ENCODE measurements at places on chromosomes 3 and 15.

- DNase-seq = no peak
These were observed 798.7 kb upstream of the SEMA6D start for GRCh38 chr15:46918462-46919140.

- DNase-seq = no peak
These were observed 15.5 kb downstream of the WDR48 start for GRCh38 chr3:39067286-39067685.

GRCh38 chr3:10783360-10784351 lies 32.4 kb upstream of the SLC6A11 start:
- DNase-seq = peak; percentile 1

- no peak for DNase-seq
These were observed 291.5 kb downstream of the KBTBD8 start for GRCh38 chr3:67289626-67290025.

DNA sequence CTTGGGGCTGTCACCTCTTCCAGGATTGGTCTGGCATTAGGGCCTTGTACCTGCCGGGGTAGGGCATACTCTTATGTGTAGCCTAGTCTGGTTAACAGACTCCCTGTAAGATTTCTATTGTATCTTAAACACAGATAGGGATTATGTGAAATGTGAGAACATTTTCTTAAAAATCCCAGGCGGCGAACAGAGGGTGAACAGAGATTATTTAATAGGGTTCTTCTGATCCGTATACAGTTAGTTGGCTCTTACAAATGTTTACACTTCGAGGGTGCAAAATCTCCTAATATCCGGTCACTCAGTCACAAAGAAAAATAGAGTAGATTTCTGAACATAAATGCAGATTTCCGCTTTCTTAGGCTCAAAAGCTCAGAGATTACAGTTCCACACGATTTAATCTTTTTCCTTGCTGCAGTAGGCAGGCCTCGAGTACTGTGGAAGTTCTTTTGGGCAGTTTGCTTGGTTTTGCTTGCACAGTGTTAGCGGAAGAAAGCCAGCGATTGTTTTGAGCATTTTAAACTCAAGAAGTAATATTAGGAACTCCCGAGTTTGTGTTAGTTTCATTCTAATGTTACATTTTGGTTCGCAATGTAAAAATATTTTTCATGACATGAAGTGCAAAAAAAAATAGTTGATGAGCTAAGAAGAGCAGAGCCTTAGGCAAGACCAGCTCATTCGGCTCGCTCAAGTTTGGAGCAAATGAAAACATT lies 993 bp downstream of the PLCL2 start:
- no peak for DNase-seq

DNA sequence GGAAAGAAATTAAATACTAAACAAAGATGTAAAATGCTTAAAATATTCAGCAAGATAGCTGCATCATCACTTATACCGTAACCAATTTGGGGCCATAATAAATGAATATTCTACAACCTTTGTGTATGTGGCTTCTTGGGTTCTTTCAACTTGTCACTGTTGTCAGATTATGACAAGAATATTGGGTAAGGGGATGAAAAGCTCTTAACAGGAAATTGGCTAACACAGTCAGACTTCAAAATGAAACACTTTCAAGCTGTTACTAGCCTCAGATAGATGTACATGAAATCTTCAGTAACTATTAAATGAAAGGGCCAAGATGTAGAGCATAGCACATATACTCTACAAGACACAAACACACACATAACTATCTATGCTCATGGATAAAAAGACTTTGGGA lies 38.7 kb upstream of the ZNF385D start:
- DNase-seq = no peak

DNA sequence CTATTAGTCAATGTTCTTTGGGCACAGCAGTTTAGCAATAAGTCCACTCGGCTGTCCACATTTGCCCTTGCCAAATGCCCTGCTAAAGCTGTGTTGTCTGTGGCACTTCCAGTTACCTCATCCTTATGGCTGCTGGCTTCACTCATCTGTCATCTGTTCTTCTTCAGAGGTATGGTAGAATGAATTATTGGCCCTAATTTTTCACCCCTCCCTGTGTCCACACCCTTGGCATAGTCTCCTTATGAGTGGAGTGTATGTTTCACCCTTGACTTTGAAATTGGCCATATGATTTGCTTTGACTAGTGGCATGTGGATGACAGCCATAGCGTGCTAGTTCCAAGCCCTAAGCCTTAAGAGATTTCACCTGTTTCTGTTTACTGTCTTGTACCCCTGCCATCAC lies 72.1 kb upstream of the EPHB1 start:
- no peak for DNase-seq

GRCh38 chr3:71226565-71227269 lies 356.8 kb downstream of the FOXP1 start:
- peak; percentile 94 for DNase-seq

GRCh38 chr15:64048781-64049460 lies 2.6 kb upstream of the DAPK2 start:
- DNase-seq = no peak

- DNase-seq = no peak
These were observed 135.8 kb upstream of the CTDSPL start for GRCh38 chr3:37725842-37726241.

DNA sequence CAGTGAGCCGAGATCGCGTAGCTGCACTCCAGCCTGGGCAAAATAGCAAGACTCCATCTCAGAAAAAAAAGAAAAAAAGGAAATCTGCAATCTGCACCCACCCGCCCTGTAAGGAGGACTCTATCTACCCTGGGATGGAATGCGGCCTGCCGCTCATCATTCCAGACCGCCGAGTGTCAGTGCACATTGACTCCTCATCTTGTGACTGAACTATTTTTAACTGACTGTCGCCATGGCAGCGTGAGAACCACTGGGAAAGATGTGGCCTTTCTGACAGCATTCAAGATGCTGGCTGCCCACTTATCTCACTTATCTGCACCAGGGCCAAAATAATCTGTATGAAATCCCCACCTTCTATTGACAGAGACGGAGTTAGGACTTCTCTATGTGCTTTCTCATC lies 38.8 kb upstream of the ANKRD34C start:
- DNase-seq = no peak

GRCh38 chr3:155391551-155391958 lies 98.1 kb upstream of the STRIT1 start:
- DNase-seq = no peak

DNA sequence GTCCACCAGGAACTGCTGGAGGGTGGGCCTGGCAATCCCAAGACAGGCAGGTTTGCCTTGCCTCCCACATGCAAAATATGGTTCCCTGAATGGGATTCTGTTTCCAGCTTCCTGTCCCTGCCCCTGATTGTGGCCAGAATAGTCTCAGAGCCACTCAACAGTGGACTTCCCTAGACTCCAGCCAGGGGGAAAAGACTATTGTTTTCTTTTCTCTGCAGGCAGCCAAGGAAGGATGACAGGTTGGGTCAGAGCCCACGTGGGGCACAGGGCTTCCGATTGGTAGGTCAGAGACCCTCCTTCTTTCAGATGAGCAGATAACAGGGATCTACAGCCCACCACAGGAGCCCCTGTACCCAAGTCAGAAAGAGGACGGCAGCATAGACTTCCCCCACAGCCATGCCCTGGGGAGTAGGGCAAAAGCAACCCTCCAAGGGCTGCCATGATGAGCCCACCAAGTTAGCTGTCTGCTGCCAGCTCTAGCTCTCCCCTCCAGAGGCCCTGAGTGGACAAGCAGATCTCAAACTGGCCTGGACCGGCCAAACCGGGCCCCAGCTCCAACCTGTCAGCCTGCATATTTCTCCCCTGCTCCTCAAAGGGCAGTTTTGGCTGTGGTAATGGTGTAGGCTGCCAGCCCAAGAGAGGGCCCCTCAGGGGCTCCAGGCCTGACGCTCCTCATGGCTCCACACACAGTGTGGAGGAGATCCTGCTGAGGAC lies 6.4 kb downstream of the TLR9 start:
- DNase-seq = no peak

- DNase-seq = no peak
These were observed 202.0 kb downstream of the GHSR start for GRCh38 chr3:172246107-172246844.

GRCh38 chr3:64067506-64068346 lies 44.4 kb upstream of the PSMD6 start:
- no peak for DNase-seq

GRCh38 chr15:34994925-34995324 lies 6.8 kb upstream of the ZNF770 start:
- no peak for DNase-seq

- DNase-seq = no peak
These were observed 20.7 kb upstream of the DOCK3 start for GRCh38 chr3:50653937-50654595.

DNA sequence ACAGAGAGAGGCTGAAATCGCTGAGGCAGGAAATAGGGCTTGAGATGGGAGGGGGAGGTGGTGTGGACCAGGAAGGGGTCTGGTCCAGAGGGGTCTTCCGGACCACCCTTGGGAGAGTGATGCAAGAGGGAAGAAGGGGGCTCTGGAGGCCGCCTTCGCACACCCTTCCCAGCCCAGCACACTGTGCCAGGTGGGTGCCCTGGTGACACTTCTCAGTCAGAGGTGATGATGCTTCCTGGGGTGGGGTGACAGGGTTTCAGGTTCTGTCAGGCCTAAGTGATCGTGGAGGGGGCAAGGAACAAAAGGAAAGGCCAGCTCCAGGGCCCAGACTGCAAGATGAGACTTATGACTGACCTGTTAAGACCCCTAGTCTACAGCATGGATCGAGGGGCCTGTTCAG lies 12.7 kb downstream of the SEMA3G start:
- no peak for DNase-seq

- DNase-seq = no peak
These were observed 149.7 kb downstream of the THRB start for GRCh38 chr3:24344784-24345439.

DNA sequence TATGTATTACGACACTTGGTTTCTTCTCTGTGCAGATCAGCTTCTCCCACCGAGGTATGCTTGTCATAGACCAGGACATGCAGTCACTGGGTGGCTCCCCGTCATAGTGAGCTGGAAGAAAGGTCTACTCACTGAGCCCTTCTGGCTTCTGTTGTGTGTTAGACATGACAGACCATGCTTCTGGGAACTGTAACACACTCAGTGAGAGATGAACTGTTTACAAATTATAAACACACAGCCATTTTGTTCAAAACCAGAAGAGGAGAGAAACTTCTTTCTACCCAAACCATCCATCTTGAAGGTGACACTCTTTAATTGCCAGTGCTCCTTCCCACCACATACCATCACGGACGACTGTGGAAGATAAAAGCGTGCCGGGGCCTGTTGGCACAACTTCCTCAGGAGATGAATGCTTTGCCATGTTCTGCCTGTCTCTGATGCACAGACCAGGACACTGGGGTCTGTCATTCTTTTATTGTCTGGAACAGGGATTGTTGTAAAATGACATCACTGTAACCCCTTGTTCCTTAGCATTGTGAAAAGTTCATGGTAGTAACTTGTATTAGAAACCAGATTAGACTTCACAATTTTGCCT lies 214.3 kb downstream of the MCTP2 start:
- DNase-seq = no peak

DNA sequence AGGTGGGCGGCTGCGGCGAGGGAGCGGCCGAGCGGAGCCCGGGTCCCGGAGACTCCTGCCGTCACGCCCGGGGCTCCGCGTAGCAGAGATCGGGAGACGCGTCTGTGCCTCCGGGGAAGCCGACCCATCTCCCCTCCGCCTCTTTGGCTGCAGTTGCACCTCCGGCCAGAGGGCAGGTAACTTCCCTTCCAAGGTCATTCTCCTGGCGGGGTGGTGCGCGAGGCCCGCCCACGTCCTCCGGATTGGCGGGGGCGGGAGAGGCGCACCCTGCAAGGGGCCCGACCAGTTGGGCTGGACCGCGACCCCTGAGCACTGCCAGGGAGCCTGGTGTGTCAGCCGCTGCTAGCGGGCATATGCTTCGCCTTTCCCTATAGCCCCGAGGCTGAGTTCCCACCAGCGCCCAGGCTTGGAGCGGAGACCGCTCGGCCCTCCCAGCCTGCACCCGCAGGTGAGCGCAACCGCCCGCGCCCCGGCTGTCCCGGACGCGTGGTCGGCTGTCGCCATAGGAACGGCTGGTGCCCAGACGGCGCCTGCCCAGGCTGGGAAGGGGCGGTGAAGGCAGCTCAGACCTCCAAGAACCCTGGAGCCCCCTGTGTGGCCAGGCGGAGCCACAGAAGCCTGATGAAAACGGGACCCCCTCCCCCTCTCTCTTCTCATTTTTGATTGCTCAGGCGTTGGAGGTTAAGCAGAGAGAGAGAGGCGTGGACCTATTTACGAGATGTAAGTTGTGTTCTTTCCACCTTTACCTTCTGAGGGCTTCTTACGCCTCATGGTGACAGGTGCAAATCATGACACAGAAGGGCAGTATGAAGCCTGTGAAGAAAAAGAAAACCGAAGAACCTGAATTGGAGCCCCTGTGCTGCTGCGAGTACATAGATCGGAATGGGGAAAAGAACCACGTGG lies 453 bp downstream of the ZDHHC23 start:
- peak; percentile 28 for DNase-seq

- no peak for DNase-seq
These were observed 586 bp downstream of the LRRK1 start for GRCh38 chr15:100919481-100920405.

- no peak for DNase-seq
These were observed 31.3 kb upstream of the TMEM115 start for GRCh38 chr3:50390508-50391224.

DNA sequence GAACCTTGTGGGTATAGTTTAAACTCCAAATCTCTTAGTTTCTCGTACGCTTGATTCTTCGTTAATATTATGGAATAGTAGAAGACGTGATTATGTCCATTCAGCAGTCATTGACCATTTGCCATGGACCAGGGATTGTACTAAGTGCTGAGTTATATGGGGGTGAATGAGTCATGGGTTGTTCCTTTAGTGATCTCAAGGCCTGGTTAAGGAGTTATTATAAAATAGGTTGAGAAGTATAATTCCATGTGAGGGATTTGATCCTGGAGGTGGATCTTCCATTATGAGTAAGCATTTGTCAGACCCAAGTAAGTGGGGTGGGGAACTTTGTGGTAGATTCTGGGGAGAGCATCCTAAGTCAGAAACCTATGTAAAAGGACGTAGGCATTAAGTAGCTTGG lies 15.4 kb downstream of the NR2C2 start:
- DNase-seq = no peak

- DNase-seq = no peak
These were observed 125.3 kb downstream of the IGF1R start for GRCh38 chr15:98773616-98774015.

GRCh38 chr15:64045774-64046420 lies 388 bp downstream of the DAPK2 start:
- peak; percentile 50 for DNase-seq

- DNase-seq = no peak
These were observed 26.3 kb downstream of the NRG4 start for GRCh38 chr15:75985971-75986370.

- DNase-seq = no peak
These were observed 48.8 kb downstream of the EXOG start for GRCh38 chr3:38544926-38545325.

GRCh38 chr3:71225951-71226564 lies 357.5 kb downstream of the FOXP1 start:
- no peak for DNase-seq

GRCh38 chr3:139561255-139561817 lies 21.8 kb upstream of the RBP1 start:
- no peak for DNase-seq

- DNase-seq = no peak
These were observed 8.9 kb downstream of the CPOX start for GRCh38 chr3:98584547-98584946.

Data from stimulated activated naive CD4-positive, alpha-beta T cell treated with Interleukin-2 at 50 U/mL for 16 hours (primary cell).